ENCODE measurements at places on chromosomes 16 and 17. TPM values are rescaled to one million over a fixed set of nuclear protein-coding genes. Genes with fewer than 3 reads are reported as not detected.

The MYH13 gene
- 0.03 TPM for total RNA-seq

The RPH3AL gene
- total RNA-seq, result 0.51 TPM

The MAP2K4 gene
- 32.3 TPM for total RNA-seq

The HOXB5 gene
- total RNA-seq, result not detected

The HSF4 gene
- 5.5 TPM for total RNA-seq

The RAB11FIP3 gene
- 27.3 TPM for total RNA-seq

GRCh38 chr17:2853283-2854142, 57.3 kb downstream of the RAP1GAP2 start:
- H3K4me1 ChIP-seq, result no peaks in the 10 kb centered on the region
- DNase-seq, result no peak
- no peak overlapping the region for H3K27ac ChIP-seq
- no peaks in the 10 kb centered on the region for H3K36me3 ChIP-seq
- no peak overlapping the region for H3K4me3 ChIP-seq

- H3K4me3 ChIP-seq, result no peak overlapping the region
- H3K4me1 ChIP-seq, result peaks cover 44% of the 10 kb centered on the region
- H3K36me3 ChIP-seq, result peaks cover 2% of the 10 kb centered on the region
Measured at GRCh38 chr16:84724606-84725309, 25.0 kb downstream of the USP10 start.

GRCh38 chr17:48725004-48725287, 2.0 kb downstream of the PRAC2 start:
- no peak overlapping the region for H3K4me3 ChIP-seq
- no peaks in the 10 kb centered on the region for H3K4me1 ChIP-seq
- no peak overlapping the region for H3K27ac ChIP-seq
- DNase-seq, result no peak
- H3K36me3 ChIP-seq, result no peaks in the 10 kb centered on the region

DNA sequence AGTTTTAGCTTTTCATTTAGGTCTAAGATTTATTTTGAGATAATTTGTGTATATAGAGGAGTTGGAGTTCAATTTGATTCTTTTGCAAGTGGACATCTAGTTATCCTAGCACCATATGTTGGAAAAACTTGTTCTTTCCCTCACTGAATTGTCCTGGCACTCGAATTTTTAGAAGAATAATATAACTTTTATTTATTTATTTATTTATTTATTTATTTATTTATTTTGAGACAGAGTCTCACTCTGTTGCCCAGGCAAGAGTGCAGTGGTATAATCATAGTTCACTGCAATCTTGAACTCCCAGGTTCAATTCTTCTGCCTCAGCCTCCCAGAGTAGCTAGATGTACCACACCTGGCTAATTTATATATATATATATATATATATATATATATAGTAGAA, 29.4 kb downstream of the PPM1E start:
- H3K4me3 ChIP-seq, result no peak overlapping the region
- no peak overlapping the region for H3K27ac ChIP-seq
- no peak for DNase-seq
- no peaks in the 10 kb centered on the region for H3K36me3 ChIP-seq
- no peaks in the 10 kb centered on the region for H3K27me3 ChIP-seq

- H3K27me3 ChIP-seq, result no peaks in the 10 kb centered on the region
- H3K36me3 ChIP-seq, result no peaks in the 10 kb centered on the region
- H3K4me1 ChIP-seq, result no peaks in the 10 kb centered on the region
- no peak within 1 kb of the TSS for H3K27ac ChIP-seq
- DNase-seq, result no peak
- H3K4me3 ChIP-seq, result no peak within 1 kb of the TSS
Measured at GRCh38 chr16:55655897-55656681, at the start of gene SLC6A2. TSS of gene SLC6A2 (plus strand) at chr16:55655988. CDS start at chr16:55656695, 707 bp downstream.

GRCh38 chr16:53372992-53373871, 61.0 kb upstream of the RBL2 start:
- H3K4me3 ChIP-seq, result no peak overlapping the region
- no peaks in the 10 kb centered on the region for H3K4me1 ChIP-seq
- no peak overlapping the region for H3K27ac ChIP-seq
- H3K36me3 ChIP-seq, result no peaks in the 10 kb centered on the region
- DNase-seq, result no peak
- H3K27me3 ChIP-seq, result no peaks in the 10 kb centered on the region

GRCh38 chr17:8481703-8482102, 46.0 kb downstream of the NDEL1 start:
- no peak overlapping the region for H3K4me3 ChIP-seq
- DNase-seq, result no peak
- no peak overlapping the region for H3K27ac ChIP-seq
- no peaks in the 10 kb centered on the region for H3K4me1 ChIP-seq

- no peaks in the 10 kb centered on the region for H3K4me1 ChIP-seq
- DNase-seq, result no peak
- no peaks in the 10 kb centered on the region for H3K27me3 ChIP-seq
Measured at GRCh38 chr16:64973171-64973570, 148.7 kb downstream of the CDH11 start.

- no peak overlapping the region for H3K27ac ChIP-seq
- H3K4me1 ChIP-seq, result no peaks in the 10 kb centered on the region
- no peaks in the 10 kb centered on the region for H3K36me3 ChIP-seq
Measured at GRCh38 chr16:29139261-29139802, 154.5 kb downstream of the LAT start.

GRCh38 chr17:72382971-72383722, 262.3 kb downstream of the SOX9 start:
- H3K36me3 ChIP-seq, result no peaks in the 10 kb centered on the region
- H3K27ac ChIP-seq, result no peak overlapping the region
- peaks cover 3% of the 10 kb centered on the region for H3K4me1 ChIP-seq
- H3K4me3 ChIP-seq, result no peak overlapping the region
- DNase-seq, result no peak

- H3K4me3 ChIP-seq, result no peak overlapping the region
- H3K4me1 ChIP-seq, result no peaks in the 10 kb centered on the region
- no peaks in the 10 kb centered on the region for H3K36me3 ChIP-seq
- H3K27me3 ChIP-seq, result no peaks in the 10 kb centered on the region
- H3K27ac ChIP-seq, result no peak overlapping the region
- DNase-seq, result no peak
Measured at GRCh38 chr16:4026854-4027253, 89.4 kb downstream of the ADCY9 start.

GRCh38 chr16:72884573-72884972, 163.4 kb downstream of the ZFHX3 start:
- H3K36me3 ChIP-seq, result peaks cover 4% of the 10 kb centered on the region
- no peaks in the 10 kb centered on the region for H3K27me3 ChIP-seq
- H3K27ac ChIP-seq, result no peak overlapping the region
- DNase-seq, result no peak

- DNase-seq, result no peak
- H3K36me3 ChIP-seq, result no peaks in the 10 kb centered on the region
- H3K27me3 ChIP-seq, result no peaks in the 10 kb centered on the region
- peaks cover 19% of the 10 kb centered on the region for H3K4me1 ChIP-seq
Measured at GRCh38 chr17:1906662-1907101, 76.9 kb downstream of the RPA1 start.

- peaks cover 2% of the 10 kb centered on the region for H3K36me3 ChIP-seq
- no peak for DNase-seq
- H3K27ac ChIP-seq, result no peak overlapping the region
- H3K4me1 ChIP-seq, result peaks cover 13% of the 10 kb centered on the region
- peak overlapping the region; percentile 65 for H3K4me3 ChIP-seq
Measured at GRCh38 chr16:728131-728889, 1.4 kb downstream of the HAGHL start.

- no peaks in the 10 kb centered on the region for H3K4me1 ChIP-seq
- no peak for DNase-seq
Measured at GRCh38 chr16:50253514-50253910, 12.8 kb upstream of the ADCY7 start.

GRCh38 chr17:51765282-51766135, 393.0 kb downstream of the CA10 start:
- H3K36me3 ChIP-seq, result no peaks in the 10 kb centered on the region
- no peak for DNase-seq
- H3K4me3 ChIP-seq, result no peak overlapping the region
- no peaks in the 10 kb centered on the region for H3K4me1 ChIP-seq
- H3K27me3 ChIP-seq, result no peaks in the 10 kb centered on the region
- no peak overlapping the region for H3K27ac ChIP-seq

DNA sequence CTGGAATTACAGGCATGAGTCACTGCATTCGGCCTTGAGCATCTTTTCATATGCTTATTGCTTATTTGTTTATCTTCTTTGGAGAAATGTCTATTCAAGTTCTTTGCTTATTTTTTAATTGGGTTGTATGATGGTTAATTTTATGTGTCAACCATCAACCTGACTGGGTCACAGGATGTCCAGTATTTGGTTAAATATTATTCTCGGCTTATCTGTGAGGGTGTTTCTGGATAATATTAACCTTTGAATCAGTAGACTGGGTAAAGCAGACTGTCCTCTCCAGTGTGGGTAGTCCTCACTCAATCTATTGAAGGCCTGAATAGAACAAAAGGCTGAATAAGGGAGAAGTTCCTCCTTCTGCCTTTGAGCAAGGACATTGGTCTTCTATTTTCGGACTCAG, 142.0 kb downstream of the SSH2 start:
- no peaks in the 10 kb centered on the region for H3K4me1 ChIP-seq
- H3K36me3 ChIP-seq, result no peaks in the 10 kb centered on the region
- no peak for DNase-seq
- H3K27ac ChIP-seq, result no peak overlapping the region
- H3K27me3 ChIP-seq, result no peaks in the 10 kb centered on the region
- no peak overlapping the region for H3K4me3 ChIP-seq

DNA sequence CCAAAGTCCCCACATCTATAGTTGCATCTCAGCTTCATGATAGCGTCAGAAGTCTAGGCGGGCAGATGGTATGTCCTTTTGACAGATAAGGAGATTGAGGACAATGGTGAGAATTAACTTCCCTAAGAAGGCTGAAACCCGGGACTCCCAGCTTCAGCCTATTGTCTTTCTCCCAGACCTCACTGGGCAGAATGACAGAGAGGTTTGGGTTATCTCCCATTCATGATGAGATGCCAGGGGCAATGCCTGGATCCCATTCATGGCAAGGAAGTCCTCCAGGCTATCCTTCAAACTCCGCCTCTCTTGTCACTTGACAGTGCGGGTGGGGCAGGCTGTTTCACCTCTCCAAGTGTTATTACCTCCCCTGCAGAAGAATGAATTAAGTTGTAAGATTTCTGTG, 100.3 kb downstream of the IRX5 start:
- DNase-seq, result no peak
- no peak overlapping the region for H3K27ac ChIP-seq
- no peaks in the 10 kb centered on the region for H3K27me3 ChIP-seq
- H3K4me3 ChIP-seq, result no peak overlapping the region
- H3K36me3 ChIP-seq, result no peaks in the 10 kb centered on the region

Data from GM12878 (cell line).